ENCODE measurements at places on chromosomes 6 and 20.

DNA sequence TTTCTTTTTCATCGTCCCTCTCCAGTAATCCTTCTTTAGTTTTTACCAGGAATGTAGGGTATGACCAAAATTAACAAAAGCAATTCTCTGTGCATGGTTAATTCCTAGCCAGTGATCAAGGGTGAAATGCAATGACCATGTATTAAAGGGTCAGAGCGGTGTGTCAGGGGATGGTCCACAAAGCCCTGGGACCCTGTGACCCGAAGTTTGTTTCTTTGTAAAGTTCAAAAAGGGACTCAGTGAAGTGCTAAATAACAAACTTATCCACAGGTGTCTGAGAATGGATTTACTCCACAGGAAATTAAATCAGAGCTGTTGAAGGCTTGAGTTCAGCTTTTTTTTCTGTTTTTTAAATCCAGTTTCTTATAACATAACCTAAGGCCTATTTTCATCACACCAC lies 375.7 kb downstream of the GJA1 start:
- DNase-seq, result no peak

DNA sequence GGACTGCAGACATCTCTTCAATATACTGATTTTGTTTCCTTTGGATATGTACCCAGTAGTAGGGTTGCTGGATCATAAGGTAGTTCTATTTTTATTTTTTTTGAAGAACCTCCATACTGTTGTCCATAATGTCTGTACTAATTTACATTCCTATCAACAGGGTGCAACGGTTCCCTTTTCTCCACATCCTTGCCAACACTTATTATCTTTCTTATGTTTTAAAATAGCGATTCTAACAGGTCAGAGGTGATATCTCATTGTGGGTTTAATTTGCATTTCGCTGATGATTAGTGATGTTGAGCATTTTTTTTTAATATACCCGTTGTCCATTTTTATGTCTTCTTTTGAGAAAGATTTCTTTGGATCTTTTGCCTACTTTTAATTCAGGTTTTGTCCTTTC lies 2.0 kb upstream of the TP53RK start:
- DNase-seq, result no peak

DNA sequence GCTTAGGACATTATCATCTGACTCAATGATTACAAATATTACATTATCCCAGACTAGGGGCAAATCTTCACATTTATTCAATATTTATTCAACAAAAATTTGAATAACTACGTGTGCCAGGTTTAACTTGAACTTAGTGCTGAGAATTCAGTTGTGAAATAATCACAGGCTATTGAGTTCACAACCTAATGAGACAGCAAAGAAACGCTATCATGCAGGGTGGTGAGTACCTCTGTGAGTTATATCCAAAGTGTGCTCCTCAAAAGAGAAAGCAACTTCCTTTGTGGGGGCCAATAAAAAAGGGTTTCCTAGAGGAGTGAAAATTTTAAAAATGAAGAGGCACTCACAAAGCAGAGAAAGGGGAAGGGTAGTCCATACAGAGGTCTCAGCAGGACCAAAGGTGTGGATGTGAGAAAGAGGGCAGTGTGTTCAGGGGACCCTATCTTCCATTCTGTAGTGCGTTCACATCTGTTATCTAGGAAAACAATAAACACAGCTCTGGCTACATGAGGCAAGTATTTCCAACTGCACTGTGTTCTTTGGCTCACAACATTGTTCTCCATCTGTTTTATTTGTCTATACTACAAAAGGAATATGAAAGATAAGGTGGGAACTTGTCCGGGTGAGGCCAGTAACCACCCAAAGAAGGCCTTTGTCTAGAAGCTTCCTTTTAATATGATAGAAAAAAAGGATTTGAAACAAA lies 155.4 kb upstream of the MARCKS start:
- DNase-seq, result no peak

DNA sequence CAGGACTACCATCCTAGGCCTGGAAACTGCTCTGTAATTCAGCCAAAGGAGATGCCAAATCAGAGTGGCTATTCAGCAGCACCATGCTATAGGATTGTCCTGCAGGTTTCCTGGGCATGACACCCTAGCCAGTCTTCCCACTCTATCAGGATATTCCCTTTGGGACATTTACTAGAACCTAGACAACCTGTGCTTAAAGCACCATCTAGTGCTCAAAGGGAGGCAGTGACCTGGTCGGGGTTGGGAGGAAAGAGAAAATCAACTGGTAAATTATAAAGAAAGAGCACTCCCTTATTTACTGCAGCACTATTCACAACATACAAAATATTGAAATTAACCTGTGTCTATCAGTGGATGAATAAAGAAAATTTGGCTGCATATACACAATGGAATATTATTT lies 67.2 kb upstream of the SMLR1 start:
- no peak for DNase-seq

DNA sequence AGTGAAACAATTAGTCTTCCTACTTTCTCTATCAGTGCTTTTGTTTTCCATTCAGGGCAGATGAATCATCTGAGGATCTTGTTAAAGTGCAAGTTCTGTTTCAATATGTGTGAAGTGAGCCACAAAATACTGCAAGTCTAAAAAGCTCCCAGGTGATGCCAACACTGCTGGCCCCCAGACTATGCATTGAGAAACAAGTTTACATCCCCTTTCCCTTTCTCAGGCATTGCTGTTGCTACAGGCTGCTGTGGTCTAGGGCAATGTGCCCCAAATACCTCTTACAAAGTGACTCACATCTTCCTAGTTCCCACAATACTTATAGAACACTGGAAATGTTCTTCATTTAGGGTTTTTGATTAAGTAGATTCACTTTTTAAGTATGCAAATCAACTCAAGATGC lies 31.8 kb downstream of the ABRACL start:
- no peak for DNase-seq
